ENCODE measurements at places on chromosomes 11 and 22.

- DNase-seq: no peak
Measured at GRCh38 chr11:69539416-69540117, 58.1 kb downstream of the LINC01488 start.

DNA sequence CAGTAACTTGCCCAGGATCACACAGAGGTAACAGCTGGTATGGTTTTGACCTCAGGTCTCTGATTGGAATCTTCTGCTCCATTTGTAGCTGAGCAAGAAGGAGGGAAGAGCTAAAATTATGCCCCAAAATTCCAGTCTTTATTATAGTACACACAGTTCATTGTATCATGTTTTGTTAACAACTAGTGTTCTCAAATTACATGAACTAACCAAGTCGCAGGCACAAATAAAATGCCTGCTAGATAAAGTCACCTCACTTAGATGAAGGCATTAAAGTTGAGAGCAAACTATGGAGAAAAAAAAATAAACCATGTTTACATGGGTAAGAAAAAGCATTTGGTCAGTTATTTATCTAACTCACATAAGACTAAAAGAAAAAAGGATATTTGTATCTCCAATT lies 58.8 kb downstream of the PDGFD start:
- no peak for DNase-seq

- no peak for DNase-seq
Measured at GRCh38 chr11:43222215-43222614, 89.6 kb upstream of the API5 start.

- no peak for DNase-seq
Measured at GRCh38 chr22:35542157-35542938, 1.7 kb downstream of the RASD2 start.

DNA sequence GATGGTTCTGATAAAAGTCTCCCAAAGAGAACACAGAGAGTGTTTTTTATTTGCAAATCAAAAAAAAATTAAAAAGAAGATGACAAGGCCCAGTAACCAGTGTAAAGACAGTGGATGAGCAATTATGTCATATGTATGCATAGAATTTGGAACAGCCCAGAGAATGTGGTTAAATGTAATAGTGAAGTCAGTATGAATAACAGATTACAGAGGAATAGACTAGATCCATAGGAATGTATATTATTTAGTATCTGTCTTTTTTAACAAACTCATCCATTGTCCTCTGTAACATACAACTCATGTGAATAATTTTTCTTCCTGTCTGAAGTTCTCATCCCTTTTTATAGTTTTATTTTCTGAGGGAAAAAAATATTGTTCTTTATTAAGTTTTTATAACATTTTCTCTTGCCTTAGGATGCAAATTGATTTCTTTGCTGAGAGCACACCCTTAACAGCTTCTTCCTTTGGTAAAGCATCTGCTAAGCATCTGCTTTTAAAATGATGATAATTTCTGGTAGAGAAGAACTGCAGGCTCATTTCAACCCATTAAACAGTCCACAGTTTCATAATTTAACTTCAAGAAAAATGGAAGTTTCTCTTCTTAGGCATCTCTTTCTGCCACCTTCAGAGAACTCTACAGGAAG lies 266.5 kb upstream of the MTNR1B start:
- no peak for DNase-seq

GRCh38 chr11:45082744-45083543 lies 63.5 kb upstream of the PRDM11 start:
- DNase-seq: no peak

- peak; percentile 26 for DNase-seq
Measured at GRCh38 chr22:41931701-41932269, 5.2 kb upstream of the TNFRSF13C start.

GRCh38 chr11:19091366-19091765 lies 25.6 kb upstream of the ZDHHC13 start:
- DNase-seq: no peak

- DNase-seq: no peak
Measured at GRCh38 chr11:19723572-19724342, 11.1 kb downstream of the NAV2 start.

DNA sequence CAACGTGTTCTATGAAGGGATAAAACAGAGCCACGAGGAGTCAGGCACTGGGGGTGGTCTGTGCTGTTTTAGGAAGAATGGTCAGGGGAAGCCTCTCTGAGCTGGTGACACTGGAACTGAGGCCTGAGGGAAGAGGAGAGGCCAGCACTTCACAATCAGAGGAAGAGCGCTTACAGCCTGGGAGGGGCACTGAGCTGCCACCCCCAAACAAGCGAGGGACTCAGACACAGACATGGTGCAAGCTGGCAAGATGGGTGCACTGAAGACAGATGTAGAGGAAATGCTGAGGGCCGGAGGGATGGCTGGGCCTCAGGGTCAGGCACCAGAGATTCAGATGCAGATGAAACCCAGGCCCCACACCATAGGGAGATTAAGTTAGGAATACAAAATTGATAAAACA lies 40.0 kb upstream of the TP53I11 start:
- no peak for DNase-seq

- no peak for DNase-seq
Measured at GRCh38 chr22:28207281-28208030, 288.4 kb upstream of the PITPNB start.

DNA sequence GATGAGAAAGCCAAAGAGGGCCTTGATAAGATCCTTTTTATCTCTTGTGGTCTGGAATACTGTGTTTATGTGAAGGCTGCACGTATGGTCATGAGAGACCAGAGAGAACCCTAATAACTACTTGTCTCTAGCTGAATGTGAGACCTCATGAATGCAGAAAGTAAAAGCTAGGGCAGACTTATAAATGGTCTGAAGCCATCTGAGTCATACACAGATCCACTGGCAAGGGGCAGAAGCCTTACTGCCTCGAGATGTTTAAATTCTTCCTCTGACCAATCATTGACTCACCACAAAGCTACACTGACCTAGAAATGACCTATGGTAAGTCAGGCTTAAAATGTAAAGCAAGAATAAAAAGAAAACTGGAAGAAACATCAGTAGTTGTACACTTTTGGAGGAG lies 22.7 kb upstream of the OR4B1 start:
- DNase-seq: no peak

- no peak for DNase-seq
Measured at GRCh38 chr22:17100621-17101020, 15.8 kb downstream of the IL17RA start.

GRCh38 chr22:23246982-23247766 lies 66.9 kb downstream of the BCR start:
- no peak for DNase-seq

GRCh38 chr11:7793233-7793632 lies 3.5 kb downstream of the OR5P2 start:
- DNase-seq: no peak

GRCh38 chr11:102347462-102348370 lies 702 bp downstream of the BIRC2 start:
- no peak for DNase-seq

DNA sequence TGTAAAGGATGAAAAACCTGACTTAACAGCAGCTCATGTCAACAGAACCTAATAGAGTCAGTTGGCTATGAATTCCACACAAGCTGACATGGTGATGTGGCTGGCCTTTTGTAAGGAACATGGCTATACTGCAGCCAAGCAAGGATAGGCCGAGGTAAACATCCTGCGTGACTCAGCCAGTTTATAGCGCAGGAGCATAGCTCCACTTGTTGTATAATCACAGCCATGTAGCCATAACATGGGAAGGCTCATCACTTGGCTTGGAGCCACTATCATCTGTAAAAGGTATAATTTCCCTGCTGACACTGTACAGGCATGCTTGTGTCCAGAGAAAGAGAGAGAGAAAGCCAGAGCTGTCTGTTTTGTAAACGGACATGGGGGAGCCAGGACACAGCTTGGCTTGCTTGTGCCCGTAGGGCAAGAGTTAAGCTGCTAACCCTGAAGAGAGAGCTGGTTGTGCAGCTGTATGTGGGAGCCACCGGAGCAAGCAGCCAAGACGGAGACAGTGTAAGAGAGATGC lies 104.4 kb upstream of the PLET1 start:
- DNase-seq: no peak

GRCh38 chr22:37710675-37711074 lies 13.8 kb downstream of the TRIOBP start:
- no peak for DNase-seq

DNA sequence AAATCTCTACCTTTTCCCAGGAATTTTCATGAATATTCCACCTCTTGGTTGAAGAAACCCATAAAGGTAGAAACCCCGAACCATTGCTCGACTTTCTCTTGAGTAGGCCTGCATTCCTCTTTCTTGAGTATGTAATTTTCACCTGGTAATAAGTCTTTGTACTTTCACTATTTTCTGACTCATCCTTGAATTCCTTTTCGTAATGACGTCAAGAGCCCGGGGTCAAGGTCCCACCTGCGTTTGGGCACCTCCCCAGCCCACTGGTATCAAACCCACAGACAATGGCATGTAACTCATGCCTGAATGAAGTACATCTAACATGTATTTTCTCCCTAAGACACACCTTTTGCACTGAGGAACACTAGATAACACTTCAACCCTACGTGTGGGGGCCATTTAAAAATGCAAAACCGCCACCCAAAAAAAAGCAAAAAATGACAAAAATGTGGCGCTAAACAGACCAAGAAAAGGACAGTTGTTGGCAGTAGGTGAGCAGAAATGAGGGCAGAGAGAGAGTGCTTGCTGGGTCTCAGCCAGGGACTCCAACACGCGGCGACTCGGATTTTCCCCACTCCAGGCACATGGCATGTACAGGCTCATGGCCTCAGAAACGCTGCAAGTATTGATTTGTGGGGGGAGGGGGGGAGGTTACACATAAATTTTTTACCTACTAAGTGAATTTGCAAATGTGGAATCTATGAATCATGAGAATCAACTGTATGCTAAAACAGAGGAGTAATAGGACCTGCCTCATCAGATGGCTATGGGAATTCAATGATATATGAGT lies 4.1 kb upstream of the C11orf24 start:
- no peak for DNase-seq

- DNase-seq: no peak
Measured at GRCh38 chr11:118221419-118221818, 3.4 kb downstream of the JAML start.

GRCh38 chr22:38762551-38762983 lies 6.8 kb upstream of the SUN2 start:
- no peak for DNase-seq

DNA sequence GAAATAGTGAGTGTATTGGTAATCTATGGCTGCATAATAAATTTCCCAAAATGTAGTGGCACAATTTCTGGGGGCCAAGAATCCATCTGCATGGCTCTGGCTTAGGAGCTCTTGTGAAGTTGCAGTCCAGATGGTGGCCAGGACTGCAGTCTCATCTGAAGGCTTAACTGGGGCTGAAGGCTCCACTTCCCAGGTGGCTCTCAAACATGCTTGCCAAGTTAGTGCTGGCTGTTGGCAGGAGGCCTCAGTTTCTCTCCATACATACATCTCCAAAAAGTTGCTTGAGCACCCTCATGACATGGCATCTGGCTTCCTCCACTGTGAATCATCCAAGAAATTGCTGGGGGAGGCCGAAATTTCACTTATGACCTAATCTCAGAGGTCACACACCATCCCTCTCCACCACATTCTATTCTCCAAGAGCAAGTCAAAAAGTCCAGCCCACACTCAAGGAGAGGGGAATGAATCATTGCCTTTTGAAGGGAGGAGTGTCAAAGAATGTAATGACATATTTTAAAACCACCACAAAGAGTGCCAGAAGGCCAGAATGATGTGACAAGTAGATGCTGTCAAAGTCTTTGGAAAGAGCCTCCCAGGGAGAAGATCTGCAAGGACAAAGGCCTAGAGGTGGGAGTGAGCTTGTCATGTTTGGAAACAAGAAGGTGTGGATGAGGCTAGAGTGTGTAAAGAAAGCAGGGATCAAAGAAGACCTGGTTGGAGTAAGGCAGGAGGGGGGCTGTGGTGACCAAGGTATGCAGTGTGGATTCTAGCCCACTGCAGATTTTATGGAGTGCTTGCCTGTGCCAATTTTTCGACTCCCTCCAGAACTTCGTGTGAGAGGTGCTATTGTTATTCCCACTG lies 566.2 kb downstream of the MIAT start:
- no peak for DNase-seq

GRCh38 chr11:66912911-66913310 lies 45.3 kb downstream of the PC start:
- no peak for DNase-seq

- DNase-seq: no peak
Measured at GRCh38 chr11:118442301-118442700, 6.0 kb downstream of the KMT2A start.

Data from NCI-H1436 treated with DMSO at 0.1 percent for 48 hours (cell line).